ENCODE measurements at places on chromosomes 1 and 21.

- no peak for DNase-seq
Measured at GRCh38 chr1:228289996-228290881, 82.4 kb downstream of the OBSCN start.

- no peak for DNase-seq
Measured at GRCh38 chr1:87334351-87335174, 5.9 kb downstream of the LMO4 start.

- DNase-seq, result no peak
Measured at GRCh38 chr1:178374016-178374415, 122.7 kb downstream of the CLEC20A start.

- DNase-seq, result no peak
Measured at GRCh38 chr1:78830321-78830720, 176.2 kb downstream of the ADGRL4 start.

DNA sequence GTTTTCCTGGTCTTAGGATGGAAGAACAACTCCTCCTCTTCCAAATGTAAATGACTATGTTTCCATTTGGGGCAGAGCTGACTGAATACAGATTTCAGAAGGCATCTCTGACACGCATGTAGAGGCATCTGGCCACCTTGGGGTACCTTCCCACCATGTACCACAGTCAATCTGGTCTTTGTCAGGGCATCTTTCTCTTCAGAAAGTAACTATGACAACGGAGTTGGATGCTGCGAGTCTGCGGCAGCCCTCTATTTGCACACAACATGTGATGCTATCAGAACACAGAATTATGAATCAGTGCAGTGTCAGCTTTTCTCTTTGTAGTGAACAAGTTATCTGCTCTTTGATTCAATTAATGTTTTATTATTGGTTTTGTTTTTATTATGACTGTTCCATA is 94.7 kb downstream of the TSEN15 start:
- no peak for DNase-seq

Data from stimulated activated naive CD4-positive, alpha-beta T cell (primary cell).